Fibroblast of upper back skin (primary cell): ENCODE measurements at places on chromosomes 7 and 10.
A peak's percentile ranks its signal among the peaks of the same experiment; 100 is the strongest.

DNA sequence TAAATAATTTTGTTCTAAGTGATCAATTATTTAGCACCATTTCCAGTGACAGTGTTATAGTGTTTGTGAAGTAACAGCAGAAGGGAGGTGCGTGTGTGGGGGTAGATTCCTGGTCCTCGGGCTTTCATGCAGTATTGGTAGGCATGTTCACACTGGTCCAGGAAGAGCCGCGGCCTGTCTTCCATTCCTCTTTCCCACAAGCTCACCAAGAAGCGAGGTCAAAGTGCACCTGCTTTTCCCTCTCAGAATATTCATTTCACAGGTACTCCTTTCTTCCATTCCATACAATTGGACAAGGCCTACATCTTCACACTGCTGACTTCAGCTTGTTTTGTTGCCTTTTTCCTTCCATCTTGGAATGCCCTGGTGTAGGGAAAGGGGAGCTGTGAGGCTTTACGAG is 151.8 kb upstream of the CELF2 start:
- DNase-seq = no peak

DNA sequence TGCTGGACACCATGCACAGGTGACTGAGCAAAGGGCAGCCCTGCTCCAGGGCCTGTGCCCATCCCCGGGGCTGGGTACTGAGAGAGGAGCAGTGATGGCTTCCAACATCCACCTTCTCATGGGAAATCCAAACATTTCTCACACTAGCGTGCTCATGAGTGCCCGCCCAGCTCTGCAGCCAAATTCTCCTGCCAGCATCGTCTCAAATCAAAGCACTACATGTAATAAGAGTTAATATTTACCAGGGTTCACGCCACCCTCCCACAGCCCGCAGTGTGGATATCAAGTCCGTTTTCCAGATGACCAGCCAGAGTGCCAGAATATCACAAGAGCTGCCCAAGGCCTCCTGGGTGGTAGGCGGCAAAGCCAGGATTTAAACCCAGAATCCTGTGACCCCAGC is 12.1 kb downstream of the IL15RA start:
- DNase-seq = no peak

GRCh38 chr10:51903675-51904074 is 204.3 kb upstream of the CSTF2T start:
- no peak for DNase-seq

DNA sequence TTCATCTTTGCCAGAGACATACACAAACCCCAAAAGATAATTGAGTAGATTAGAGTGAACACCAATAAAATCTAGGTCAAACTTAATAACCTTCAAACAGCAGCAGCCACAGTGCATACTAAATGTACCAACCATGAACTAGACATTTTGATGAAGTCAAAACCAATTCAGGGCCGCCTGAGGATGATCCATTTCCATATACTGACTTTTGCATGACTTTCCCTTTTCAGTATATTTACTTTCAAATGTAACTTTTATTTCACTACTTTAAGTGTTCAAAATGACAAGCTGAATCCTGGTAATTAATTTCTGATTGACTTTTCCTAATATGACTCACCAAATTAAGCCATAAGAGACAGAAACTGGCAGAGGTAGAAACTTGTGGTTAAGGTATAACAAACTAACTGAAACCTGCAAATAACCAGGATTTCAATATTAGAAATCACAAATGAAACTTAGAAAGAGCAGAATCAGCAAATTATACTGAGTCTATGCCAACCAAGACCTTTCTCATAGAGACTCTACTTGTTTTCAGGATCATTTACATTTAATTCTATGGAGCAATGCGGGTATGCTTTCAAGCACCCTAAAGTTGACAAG is 171.9 kb upstream of the LRRN3 start:
- no peak for DNase-seq

- peak; percentile 75 for DNase-seq
Measured at GRCh38 chr7:101519324-101520023, 109.6 kb downstream of the MYL10 start.

DNA sequence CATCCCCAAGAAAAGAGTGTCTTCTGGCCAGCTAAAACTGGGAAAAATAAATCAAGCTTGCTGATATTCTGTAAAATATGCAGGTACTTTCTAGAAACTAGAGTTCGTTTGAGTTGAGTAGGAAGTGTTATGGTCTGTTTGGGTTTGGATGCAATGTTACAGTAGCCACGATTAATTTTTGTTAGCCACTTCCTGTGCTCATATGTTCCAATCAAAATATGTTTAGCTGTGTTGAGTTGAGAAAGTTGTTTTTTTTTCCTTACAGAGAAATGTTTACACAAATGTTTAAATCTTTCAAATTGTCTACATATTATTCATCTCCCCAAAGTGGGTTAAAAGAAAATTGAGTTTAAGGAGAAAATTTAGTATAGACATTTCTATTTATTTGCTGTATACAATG is 11.3 kb upstream of the LAMB1 start:
- DNase-seq = no peak

- no peak for DNase-seq
Measured at GRCh38 chr7:85695533-85695932, 508.7 kb upstream of the SEMA3D start.

DNA sequence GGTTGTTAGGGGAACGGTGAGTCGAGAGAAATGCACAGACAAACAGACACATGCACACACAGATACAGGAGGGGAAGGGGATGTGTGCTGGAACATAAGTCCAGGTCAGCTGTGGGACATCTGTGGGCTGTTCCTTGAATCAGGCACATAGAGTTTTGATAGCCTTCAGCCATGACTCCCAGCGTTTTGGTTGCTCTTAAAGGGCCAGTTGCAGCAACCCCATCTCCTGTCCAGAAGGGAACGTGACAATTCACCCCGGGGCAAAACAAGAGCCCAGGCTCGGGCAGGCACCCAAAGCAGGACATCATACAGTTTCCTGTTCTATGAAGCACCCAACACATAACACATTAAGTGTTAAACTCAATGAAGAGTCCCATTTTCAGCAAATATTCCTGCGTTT is 9.6 kb downstream of the INSYN2A start:
- DNase-seq = no peak

GRCh38 chr10:100750291-100751210 is 5.2 kb downstream of the PAX2 start:
- DNase-seq = no peak

- DNase-seq = no peak
Measured at GRCh38 chr7:2105917-2106316, 126.8 kb downstream of the MAD1L1 start.

DNA sequence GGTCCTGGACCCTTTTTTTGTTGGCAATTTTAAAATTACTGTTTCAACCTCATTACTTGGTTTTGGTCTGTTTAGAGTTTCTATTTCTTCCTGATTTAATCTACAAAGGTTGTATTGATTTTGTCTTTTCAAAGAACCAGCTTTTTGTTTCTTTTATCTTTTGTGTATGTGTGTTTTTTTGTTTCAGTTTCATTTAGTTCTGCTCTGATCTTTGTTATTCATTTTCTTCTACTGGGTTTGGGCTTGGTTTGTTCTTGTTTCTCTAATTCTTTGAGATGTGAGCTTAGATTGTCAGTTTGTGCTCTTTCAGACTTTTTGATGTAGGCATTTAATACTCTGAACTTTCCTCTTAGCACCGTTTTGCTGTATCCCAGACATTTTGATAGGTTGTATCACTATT is 8.5 kb upstream of the MRPS33 start:
- DNase-seq = no peak

GRCh38 chr7:142716596-142716995 is 32.7 kb upstream of the PRSS1 start:
- DNase-seq = no peak

- DNase-seq = no peak
Measured at GRCh38 chr7:81140252-81140651, 221.4 kb upstream of the SEMA3C start.

GRCh38 chr7:25496476-25497368 is 268.4 kb upstream of the NPVF start:
- no peak for DNase-seq

GRCh38 chr10:62618054-62618453 is 186.5 kb upstream of the ADO start:
- no peak for DNase-seq

DNA sequence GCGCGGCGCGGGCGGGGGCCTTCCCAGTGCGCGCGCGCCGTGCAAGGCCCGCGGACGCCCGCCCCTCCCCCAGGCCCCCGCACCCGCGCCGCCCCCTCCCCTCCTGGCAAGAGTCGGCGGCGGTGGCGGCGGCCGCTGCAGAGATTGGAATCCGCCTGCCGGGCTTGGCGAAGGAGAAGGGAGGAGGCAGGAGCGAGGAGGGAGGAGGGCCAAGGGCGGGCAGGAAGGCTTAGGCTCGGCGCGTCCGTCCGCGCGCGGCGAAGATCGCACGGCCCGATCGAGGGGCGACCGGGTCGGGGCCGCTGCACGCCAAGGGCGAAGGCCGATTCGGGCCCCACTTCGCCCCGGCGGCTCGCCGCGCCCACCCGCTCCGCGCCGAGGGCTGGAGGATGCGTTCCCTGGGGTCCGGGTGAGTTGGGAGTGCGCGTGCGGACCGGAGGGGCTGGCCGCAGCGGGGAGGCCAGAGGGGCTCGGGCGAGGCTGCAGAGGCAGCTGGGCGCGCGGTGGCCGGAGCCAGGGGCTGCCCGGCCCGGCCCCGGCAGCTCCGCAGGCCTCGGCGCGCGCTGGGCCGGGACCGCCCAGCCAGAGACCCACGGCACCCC is at the start of gene BMPR1A:
Gene BMPR1A, plus strand, starts transcription at position 109 of the 602 bp plus-strand sequence. CDS start 119,400 bp downstream, outside the sequence.
- peak; percentile 90 for DNase-seq

- DNase-seq = peak; percentile 47
Measured at GRCh38 chr10:101062232-101063049, 652 bp downstream of the KAZALD1 start.

GRCh38 chr7:20316706-20317105 is 14.0 kb upstream of the ITGB8 start:
- no peak for DNase-seq

DNA sequence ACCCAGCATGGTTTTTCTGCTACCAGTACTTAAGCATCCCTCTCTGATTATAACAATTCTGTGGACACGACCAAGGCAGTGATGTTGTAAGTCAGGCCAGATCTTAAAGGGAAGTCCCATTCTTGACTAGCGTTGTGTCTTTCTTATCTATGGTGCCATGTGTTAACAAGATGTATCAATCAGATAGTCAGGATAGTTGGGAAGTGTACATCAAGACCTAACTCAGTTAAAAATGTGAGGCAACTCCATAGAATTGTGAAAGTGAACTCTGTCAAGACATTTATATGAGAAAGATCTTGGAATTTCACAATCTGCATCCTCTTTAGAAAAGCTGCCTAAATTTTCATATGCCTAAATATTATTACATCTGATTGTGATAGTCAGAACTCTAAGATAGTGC is 341.7 kb upstream of the SEMA3D start:
- DNase-seq = peak; percentile 22

DNA sequence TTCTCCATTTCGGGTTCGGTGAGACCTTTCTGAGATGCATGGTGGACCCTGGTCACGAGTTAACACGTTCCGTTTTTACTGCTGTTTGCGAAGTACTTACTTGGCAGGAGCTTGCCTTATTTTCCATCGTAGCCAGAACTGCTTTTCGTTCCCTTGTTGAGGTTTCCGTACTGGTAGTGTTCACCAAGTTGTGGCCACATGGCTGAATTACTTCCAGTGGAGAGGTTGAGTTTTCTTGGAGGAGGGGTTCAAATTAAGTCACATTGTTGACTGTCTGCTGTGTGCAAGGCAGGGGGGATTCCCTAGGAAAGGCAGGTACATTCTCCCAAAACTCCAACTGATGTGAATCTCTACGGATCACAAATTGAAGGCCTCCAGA is 4.0 kb downstream of the MXI1 start:
- no peak for DNase-seq

- peak; percentile 85 for DNase-seq
Measured at GRCh38 chr10:86857128-86857721, 100.2 kb downstream of the MMRN2 start.

GRCh38 chr7:132618956-132619305 is 42.7 kb upstream of the PLXNA4 start:
- DNase-seq = peak; percentile 69

GRCh38 chr7:40000734-40001315 is 50.8 kb downstream of the CDK13 start:
- DNase-seq = peak; percentile 30

DNA sequence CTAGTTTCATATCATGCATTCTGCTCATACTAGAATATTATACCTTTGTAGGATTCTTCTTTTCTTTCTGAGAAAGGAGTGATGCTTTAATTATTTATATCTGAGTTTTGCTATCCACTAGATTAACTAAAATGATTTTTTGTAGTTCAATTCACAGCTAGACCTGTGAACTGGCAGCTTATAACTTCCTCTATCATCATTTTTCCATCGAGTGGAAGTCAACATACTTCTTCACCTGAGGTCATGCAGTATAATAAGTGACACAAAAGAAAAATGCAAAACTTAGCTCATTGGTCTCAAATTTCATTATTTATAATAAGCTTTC is 8.0 kb downstream of the LRRN3 start:
- no peak for DNase-seq

DNA sequence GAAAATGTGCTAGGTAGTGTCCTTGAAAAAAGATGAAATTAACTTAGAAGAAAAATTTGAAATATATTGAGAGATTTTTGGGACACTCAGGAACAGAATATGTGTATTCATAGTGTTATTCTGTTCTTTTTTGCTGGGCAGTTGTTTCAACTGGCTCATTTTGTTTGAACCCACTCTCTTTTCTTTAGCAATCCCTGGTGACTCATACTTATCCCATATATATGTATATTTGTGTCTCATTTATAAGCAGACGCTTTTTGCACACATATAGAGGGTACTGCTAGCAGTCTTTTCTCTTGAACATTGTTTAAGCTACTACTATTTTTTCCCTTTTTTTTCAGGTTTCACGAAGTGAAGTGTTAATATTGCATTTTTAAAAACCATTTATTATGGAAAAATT is 1.9 kb downstream of the EXOC6 start:
- no peak for DNase-seq

DNA sequence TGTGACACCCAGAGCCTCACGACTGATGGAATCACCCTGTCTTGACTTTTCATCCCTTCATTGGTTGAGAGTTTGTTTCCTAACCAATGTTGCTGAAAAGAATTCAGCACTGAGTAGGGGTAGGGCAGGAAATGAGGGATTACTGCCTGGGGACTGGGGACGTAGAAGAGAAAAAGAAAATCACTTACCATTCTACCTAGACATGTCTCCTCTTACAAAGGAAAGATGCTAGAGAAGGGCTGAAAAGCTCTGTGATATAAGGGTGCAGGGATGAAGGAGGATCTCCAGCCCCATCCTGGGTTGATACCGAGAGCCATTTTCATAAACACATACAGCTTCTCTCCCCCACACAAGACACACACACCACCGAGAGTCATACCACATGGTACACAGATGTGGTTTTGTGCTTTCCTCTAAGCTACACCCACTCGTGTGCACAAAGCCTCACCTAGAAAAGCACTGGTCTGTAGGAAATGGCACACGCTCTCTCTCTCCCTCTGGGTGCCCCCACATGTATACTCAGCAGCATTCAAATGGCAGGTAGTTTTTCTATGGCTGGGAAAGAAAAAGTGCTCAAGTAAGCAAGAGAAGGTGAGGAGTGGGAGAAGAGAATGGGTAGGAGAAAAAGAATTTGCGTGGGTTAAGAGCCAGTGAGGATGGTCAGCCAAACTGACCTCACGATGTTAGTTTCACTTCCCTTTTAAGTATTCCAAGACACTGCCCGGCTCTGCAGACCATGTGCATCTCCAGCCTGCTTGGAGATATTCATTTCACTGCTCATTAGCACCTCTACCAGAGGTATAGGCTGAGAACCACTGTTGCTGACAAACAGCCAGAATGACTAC is 85.8 kb downstream of the CALD1 start:
- DNase-seq = peak; percentile 35

- DNase-seq = no peak
Measured at GRCh38 chr10:20714518-20714917, 182.6 kb downstream of the NEBL start.

GRCh38 chr7:70047891-70048448 is 449.7 kb downstream of the AUTS2 start:
- DNase-seq = peak; percentile 40
